IPS DF 6.9 (cell line): ENCODE measurements at places on chromosomes 13 and 19.

DNA sequence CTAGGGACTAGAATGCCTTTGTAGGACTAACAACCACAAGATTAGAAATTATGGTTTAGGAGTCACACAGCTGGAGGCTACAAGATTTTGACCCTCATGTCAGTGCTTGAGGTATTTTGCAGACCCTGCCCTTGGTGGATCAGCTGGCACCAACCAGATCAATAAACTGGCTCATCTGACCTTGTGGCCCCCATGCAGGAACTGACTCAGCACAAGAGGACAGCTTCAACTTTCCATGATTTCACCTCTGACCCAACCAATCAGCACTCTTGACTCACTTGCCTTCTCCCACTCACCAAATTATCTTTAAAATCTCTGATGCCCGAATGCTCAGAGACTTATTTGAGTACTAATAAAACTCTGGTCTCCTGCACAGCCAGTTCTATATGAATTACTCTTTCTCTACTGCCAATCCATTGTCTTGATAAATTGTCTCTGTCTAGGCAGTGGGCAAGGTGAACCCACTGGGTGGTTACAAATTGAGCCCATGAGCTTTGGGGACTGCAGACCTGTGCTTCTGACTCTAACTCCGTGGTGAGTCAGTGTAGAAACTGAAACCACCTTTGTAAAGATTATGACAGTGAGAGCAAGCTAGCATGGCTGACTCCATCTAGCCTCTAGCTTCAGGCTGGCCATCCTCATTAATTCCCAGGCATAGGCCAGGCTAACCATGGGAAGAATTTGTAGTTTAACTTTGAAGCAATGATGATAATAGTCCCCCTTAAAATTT is 33.9 kb upstream of the CEACAM8 start:
- no peak for DNase-seq

DNA sequence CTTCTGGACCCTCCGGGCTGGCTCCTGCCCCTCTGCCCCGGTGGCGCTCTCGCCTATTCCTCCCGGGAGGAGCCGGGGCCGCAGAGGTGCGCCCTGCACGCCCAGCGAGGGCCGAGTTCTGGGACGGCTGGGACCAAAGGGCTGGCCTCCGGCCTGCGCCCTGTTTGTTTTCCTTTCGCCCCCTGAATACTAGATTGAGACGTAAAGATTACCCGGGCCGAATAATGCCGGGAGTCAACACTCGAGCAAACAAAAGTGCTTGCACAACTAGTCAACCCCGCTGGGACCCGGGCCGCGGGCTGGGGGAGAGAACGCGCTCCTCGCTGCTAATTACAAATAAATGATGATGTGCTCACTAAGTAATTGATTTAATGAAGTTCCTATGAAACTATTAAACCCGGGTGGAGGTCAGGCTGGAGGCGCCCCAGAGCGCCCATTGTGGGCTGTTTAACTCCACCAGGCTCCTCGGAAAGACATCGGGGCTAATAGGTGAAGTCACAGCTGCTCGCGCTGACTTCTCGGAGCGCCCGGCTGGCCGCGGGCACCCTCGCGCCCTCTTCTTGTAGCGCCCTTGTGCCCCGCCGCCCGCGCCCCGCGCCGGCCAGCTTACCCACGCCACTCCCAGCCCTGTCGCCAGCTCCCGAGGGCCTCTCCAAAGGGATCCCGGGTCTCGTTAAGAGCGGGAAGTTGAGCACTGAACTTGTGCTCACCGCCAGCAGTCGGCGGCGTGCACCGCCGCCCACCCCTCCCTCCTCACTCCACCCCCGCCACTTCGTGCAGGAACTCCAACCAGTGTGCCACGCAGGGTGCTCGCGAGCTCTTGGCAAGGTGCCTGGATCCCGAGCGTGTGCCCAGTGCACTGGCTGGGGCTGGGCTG is 14.9 kb downstream of the ZIC5 start:
- DNase-seq, result no peak

- DNase-seq, result no peak
Observed at GRCh38 chr13:99566125-99567083, 65.1 kb downstream of the TM9SF2 start.

GRCh38 chr19:16901491-16902175 is 12.8 kb downstream of the F2RL3 start:
- DNase-seq, result no peak

- DNase-seq, result no peak
Observed at GRCh38 chr19:33690378-33691029, 68.8 kb downstream of the CHST8 start.

- DNase-seq, result no peak
Observed at GRCh38 chr13:77300176-77301037, 26.5 kb downstream of the MYCBP2 start.

- DNase-seq, result no peak
Observed at GRCh38 chr19:28864024-28864503, 348.9 kb downstream of the UQCRFS1 start.

DNA sequence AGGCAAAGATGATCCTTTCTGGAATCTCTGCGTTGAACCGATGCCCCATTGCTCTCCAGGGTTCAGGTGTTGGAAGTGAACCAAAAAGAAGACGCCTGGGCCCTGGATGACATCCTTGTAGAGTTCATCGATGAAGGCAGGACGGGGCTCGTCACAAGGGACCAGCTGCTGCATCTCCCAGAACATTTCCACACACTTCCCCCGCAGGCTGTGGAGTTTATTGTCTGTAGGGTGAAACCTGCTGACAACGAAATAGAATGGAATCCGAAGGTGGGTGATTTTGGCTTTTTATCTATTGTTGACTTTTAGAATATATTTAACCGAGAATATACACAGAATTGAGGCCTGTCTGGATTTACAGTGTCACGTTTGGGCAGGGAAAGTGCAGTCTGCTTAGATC is 58.4 kb downstream of the SLC7A9 start:
- DNase-seq, result no peak

- no peak for DNase-seq
Observed at GRCh38 chr19:3336680-3337523, 29.5 kb upstream of the NFIC start.

DNA sequence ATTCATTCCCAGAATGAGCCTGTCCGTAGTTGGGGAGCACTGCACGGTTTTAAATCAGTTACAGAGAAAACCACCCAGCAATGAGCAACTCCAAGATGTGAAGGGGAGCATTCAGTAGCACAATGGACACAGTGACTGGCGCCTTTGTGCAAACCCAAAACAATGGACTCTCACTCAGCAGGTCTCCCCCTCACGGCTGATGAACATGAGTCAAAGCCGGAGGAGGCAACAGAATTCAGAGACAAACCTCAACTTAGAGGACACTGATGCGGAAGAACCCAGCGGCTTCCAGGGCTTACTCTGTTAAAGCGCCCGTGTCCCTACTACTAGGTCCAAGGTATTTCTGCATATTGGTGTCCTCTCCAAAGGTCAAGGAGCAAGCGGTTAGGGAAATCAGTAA is 17.7 kb downstream of the PLEKHF1 start:
- DNase-seq, result no peak

DNA sequence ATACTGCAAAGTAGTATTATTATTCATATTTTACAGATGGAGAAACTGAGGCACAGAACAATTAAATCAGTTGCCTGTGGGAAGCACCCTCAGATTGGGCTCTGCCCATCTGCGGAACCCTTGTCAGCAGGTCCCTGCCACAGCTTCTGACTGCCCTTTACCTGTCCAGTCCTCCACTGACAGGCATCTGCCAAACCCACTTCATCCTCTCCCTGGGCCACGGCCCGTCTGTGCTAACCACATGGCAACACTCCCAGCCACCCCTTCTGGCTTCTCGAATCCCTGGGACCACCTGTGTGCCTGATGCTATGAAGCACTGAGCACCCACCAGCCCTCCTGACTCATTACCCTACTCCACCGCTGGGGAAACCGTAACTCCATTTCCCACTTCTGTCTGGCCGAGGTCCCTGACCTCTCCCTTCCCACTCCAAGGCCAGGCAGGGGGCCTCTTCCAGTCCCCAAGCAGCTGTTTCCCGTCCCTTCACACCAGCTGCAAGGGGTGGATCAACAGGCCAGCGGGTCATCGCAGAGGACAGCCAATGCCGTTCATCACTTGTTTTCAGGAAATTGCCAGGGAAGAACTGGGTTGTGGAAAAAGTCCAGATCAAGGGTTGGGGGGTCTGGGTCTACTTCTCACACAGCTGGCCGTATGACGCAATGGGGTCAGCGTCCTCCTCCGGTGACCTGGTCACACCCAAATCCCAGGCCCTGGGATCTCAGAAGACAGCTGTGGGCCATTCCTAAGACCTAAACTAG is 2.5 kb downstream of the KANK3 start:
- DNase-seq, result no peak

DNA sequence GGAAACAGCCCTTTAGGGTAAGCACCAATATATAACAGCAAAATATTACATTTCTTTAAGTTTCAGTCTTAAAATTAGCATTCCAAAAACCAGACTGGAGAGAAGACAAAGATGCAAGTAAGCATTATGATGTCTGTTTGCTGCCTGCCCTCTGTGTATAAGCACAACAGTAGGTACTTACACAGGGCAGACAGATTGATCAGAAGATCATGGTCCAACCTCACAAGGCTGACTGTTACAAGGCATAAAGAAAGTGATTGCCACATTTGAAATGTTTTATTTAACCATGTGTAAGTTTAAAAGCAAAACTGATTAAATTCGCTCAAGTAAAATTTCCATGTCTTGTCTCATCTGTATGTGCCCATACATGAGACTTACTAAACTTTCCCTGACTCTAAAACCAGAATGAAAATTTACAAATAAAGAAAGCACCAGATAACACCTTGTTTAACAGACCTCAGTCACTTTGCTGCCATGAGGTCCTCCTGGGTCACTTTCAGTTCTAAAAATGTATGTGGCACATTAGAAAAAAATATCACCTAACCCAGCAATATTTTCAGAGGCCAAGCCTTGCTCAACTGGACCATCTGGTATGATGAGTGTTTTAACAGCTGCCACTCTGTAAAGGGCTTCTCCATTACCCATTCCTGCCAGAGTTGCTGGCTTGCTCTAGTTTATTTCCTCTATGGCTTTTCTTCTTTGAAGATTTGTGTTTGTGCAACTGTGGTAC is 297.0 kb downstream of the RBM26 start:
- no peak for DNase-seq

- DNase-seq, result no peak
Observed at GRCh38 chr19:6539514-6539913, 8.7 kb downstream of the TNFSF9 start.

DNA sequence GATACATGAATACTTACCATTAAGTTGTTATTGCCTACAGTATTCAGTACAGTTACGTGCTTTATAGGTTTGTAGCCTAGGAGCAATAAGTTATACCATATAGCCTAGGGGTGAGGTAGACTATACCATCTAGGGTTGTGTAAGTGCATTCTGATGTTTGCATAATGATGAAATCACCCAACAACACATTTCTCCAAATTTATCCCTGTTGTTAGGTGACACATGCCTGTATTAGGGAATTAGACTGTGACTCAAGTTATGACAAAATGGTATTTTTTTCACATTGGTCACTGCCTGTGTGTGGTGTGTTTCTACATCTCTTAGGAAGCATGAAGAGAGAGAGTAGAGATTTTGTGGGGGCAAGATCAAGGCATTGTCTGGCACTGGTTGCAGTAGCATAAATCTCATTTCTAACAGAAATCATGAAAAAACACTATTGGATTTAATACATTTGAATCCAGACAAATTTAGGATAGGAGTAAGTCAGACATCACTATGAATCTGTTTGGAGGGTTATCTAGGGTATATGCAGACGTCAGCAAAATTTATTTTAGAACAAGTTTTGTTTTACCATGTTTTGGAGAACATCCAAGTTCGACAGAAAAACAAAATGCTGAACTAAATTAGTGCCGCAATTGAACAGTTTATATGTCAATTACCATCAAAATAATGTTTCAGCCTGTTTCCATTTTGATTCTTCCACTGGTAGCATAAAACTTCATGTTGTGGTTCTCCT is 332.1 kb downstream of the LMO7 start:
- DNase-seq, result no peak

DNA sequence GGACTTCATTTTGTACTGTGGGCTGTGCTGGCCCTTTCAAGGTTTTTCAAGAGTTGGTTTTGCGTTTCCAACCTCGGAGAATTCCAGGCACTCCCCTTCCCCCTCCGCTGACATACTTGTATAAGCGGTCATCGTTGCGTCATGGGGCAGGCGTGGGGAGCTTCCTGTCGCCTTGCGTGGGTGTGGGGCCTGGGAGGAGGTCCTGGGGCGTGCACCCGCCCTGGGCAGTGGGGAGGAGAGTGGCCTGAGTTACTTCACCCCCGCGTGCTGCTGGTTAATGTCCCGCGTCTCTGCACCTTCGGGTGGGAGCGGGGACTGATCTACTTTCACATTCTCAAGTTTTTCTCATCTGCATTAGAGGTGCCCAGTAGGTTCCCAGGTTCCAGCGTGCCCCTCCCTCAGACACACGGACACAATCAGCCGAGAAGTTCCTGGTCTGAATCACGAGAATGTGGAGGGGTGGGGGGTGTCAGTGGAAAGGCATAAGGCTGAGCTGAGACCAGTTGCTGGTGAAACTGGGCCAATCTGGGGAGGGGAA is 4.1 kb downstream of the IER2 start:
- no peak for DNase-seq

GRCh38 chr19:24069905-24070657 is 16.9 kb upstream of the ZNF254 start:
- no peak for DNase-seq

- no peak for DNase-seq
Observed at GRCh38 chr13:30882026-30882850, 23.8 kb upstream of the MEDAG start.
